ENCODE measurements at places on chromosomes 1 and 21.

DNA sequence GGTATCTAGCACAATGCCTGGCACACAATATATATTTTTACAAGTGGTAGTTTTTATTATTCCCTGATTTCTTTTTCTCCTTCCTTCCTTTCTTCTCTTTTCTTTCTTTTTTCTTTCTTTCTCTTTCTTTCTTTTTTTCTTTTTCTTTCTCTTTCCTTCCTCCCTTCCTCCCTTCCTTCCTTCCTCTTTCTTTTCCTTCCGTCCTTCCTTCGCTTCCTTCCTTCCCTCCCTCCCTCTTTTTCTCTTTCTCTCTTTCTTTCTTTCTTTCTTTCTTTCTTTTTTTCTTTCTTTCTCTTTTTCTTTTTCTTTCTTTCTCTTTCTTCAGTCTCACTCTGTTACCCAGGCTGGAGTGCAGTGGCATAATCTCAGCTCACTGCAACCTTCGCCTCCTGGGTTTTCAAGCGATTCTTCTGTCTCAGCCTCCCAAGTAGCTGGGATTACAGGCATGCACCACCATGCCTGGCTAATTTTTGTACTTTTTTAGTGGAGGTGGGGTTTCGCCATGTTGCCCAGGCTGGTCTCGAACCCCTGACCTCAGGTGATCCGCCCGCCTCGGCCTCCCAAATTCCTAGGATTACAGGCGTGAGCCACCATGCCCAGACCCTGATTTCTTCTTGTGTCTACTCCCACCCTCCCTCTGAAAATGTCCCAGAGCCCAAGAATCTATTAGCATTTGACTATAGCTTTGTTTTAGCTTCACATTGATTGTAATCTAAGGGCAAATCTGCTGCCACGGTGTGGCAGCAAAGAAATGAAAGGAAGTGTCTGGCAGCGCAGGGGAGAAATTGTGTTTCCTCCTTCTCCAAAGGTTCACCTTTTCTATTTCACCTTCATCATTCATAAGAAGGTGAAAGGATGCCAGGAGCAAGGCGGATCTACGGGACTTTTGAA, 19.9 kb upstream of the ABCB10 start:
- no peak for DNase-seq

GRCh38 chr1:202585590-202585933, 124.7 kb downstream of the SYT2 start:
- no peak for DNase-seq

GRCh38 chr1:8334106-8334851, 16.4 kb downstream of the SLC45A1 start:
- no peak for DNase-seq

- DNase-seq, result peak; percentile 7
Measured at GRCh38 chr1:30111431-30111830, 612.0 kb downstream of the MATN1 start.

DNA sequence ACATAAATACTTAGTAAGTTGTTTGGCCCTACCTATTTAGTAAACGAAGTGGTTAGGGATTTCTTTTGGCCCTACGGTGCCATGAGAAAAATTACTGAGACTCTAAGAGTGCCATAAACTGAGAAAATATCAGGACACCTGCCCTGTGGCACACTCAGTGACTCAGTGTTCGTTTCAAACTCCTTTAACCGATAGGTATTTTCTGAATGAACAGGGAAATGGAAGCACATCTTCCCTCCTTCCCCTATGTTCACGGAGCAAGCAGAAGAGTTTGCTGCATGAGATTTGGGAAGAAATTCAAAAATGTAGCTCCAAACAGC, 134.2 kb downstream of the KAZN start:
- no peak for DNase-seq

- DNase-seq, result no peak
Measured at GRCh38 chr1:4367230-4367777, 287.1 kb upstream of the AJAP1 start.

DNA sequence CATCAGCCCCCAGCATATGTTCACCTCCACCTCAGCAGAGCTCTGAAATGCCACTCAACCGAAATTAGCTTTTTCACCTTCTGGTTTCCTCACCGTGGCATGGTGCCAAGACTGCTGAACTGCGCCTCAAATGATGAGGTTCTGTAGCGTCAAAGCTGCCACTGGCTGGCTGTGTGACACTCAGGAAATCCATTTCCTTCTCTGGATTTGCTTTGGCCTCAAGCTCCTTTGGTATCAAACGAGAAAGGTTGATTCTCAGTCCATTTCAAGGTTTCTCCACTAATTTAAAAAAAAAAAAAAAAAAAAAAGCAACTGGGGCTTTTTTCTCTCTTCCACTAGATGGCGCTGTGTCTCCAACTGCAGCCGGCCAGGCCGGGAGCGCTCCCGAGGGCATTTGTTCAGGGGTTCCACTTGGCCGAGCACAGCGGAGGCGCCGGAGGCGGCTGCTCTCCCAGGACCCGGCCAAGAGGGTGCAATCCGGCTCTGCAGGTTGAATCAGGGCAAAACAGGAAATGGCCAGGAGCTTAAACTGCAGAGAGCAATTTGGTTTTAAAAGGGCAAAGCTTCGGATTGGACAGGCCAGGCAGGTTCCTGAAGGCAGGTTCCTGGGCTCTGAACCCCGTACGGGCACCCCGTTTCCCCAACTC, 26.5 kb upstream of the PLA2G2C start:
- DNase-seq, result peak; percentile 29

- no peak for DNase-seq
Measured at GRCh38 chr1:43509740-43510375, 20.8 kb upstream of the PTPRF start.

GRCh38 chr1:160608514-160608913, 29.2 kb upstream of the CD84 start:
- no peak for DNase-seq

DNA sequence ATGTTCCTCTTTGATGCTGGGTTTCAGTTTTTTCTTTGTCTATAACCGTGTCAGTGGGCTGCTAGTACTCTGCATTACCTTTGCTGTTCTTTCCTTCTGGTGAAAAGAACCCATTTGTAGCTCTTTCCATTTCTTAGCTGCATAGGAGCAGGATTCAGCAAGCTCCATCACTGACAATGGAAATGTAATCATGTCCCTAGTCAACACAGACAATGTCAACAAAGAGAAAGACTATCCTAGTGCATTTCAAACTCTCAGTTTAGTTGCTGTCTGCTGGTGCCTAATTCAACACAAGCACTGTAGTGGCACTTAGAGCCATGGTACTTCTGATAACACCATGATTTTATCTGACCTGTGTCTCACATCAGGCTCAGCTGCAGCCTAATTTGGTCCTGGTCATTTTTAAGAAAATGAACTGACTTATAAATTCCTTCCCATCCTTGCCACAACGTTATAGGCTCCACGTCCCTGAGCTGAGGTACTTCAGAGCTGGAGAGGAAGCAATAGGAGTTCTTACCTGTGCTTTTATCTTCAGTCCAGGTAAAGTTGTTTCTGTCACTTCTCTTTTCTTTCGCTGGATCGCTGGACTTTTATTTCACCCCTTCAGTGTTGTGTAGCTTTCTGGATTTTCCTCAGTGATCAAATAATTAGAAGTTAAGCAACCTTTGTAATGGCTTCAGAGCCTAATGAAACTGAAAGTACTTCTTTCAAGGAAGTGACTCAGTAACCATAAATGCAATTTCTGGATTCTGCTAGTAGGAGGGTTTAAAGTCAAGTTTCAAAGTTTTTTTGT, at the start of gene GBP3:
TSS of gene GBP3 (minus strand) at position 700 of the 793 bp plus-strand sequence. CDS start 2,145 bp downstream, outside the sequence.
- peak; percentile 79 for DNase-seq

Measured in amniotic epithelial cell (primary cell).